ENCODE measurements at places on chromosomes 6 and 20. TPM values are rescaled to one million over a fixed set of nuclear protein-coding genes. Genes with fewer than 3 reads are reported as not detected.

DNA sequence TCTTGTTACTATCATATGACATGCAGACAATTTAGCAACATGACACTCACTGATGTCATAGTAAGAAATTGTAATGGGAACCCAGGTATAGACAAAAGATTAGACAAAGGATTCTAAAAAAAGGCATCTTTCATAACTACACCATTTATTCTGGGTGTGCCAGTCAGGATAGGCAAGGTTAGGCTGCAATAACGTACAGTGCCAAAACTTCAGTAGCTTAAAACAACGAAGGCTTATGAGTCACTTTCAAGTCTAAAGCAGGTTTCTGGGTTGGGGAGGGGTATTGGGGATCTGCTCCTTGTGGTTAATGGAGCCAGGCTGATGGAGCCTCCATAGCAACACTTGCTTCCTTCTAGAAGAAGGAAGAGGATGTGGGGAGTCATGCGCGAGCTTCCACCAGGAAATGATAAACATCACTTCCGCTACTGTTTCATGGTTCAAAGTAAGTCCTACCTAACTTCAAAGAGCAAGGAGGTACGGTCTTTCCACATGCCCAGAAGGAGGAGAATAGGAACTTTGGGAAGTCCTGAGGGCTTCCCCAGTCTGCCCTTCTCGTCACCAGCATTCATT is 2.0 kb upstream of the GTSF1L start:
- no peak for DNase-seq

DNA sequence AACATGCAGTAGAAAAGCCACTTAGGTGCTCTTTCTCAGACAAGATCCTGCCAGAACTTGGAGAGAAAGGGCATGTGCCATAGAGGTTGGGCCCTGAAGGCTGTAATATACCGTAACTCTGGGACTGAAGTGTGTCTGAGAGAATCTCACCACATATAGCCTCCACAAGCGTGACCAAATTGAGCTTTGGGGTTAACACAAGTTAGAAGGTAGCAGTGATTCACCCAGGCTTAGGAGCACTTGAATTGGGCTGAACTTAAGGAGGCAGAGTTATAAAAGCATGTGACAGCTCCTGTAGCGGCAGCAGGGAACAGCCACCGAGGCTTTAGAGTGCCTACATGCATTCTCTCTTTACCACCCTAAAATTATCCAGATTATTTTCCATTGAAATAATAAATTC is 361.6 kb downstream of the PHF3 start:
- no peak for DNase-seq

Gene CLPSL1
- total RNA-seq = not detected

Gene SS18L1
- total RNA-seq = 8.6 TPM

GRCh38 chr6:152566103-152566875 is 70.9 kb downstream of the SYNE1 start:
- no peak for DNase-seq

- no peak for DNase-seq
Measured at GRCh38 chr6:125529061-125529460, 220.4 kb upstream of the HEY2 start.

Gene RNF182
- total RNA-seq = 0.39 TPM

DNA sequence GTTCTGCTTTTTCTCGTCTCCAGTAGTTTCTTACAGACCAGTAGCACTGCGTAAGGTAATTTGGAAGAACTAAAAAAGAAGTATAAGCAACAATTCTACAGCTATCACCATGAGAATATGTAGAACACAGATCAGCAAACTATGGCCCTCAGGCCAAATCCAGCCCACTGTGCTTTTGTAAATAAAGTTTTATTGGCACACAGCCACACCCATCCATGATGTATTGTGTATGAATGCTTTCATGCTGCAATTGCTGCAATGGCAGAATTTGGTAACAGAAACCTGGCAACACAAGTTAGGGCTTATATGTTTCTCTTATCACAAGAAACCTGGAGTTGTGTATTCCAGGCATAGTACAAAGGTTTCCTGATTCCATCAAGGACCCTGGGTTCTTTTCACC is 386.8 kb upstream of the TSHZ2 start:
- no peak for DNase-seq

Gene GSTA4
- total RNA-seq = 13.5 TPM

Gene PNLDC1
- not detected for total RNA-seq

Gene MRPL2
- 94.7 TPM for total RNA-seq

GRCh38 chr20:42155586-42155985 is 537.4 kb upstream of the CHD6 start:
- DNase-seq = no peak

Gene RALY
- total RNA-seq = 112 TPM

- DNase-seq = no peak
Measured at GRCh38 chr20:19370076-19371075, 157.9 kb downstream of the SLC24A3 start.

GRCh38 chr6:134026597-134026996 is 25.8 kb downstream of the SLC2A12 start:
- no peak for DNase-seq

DNA sequence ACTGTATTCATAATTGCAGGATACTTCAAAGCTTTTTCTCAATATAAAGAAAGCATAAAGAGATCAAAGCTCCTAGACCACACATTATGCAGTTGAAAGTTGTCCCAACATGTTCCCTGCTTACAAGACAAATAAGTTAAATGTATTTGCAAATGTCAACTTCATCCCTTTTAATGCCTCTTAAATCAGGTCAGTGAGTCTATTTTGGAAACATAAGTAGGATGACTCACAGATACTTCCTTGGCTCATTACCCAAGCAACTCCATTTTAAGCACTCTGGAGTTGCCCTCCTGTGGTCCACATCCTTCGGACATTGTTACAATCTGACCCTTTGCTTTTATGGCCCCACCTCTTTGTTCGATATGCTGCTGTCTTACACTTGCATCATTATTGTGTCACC is 162.0 kb downstream of the FAXC start:
- no peak for DNase-seq

DNA sequence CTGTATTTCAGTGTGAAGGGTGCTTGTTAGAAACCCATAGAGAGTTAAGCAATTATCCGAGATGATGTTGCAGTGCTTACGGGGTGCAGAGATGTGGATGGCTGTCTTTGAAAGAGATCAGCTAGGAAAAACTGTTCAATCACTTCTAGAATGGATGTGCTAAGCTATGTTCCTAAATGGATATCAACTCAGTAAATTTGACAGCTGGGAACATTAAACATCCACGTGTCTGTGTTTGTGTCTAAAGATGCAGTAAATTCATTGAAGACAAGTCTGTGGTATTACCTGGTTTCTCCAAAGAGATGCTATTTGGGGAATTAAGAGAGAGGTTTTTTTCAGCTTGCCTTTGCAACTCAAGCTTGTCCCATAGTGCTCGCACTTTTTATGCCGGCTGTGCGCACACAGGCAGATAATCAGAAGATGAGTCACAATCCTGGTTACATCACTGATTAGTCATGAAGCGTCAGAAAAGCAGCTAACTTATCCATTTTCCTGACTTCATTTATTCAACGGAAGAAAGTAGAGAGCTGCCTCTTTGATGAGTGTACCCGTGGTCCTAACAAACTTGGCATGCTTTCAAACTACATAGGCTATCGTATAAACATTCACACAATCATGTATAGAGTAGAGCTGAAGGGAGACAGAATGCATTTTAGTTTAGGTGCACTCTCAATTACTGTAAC is 691.7 kb upstream of the SLC35B3 start:
- no peak for DNase-seq

DNA sequence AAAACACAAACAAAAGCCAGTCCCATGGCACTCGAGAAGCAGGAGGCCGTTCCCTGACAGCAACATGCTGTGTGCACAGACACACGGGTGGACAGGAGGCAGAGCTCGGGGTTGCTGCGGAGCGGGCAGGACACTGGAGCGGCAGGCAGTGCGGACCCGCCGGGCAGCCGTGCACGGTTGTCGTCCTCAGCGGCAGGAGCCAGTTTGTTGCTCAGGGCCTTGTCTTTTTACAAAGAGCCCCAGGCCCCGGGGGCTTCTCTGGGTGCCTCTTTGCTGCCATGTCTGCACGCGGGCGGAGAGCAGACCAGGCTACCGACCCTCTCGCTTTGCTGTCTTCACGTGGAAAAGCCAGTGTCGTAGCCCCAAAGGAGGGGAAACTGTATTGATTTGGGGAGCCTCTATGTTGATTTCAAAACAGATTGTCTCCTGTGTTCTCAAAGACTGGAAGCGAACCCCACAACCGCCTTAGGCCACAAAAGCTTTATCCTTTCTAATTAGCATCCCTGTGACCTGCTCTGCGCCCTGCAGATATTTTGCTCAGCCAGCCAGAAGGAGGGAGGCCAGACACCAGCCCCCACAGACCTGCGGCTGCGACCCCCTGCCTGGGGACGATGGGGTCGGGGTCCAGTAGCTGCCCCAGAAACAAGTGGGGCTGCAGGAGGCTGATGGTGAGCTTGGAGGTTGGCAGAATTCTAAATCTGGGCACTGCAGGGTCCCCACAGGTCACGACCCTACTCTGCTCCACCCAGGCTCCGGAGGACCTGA is 50.2 kb downstream of the ERMARD start:
- DNase-seq = no peak

DNA sequence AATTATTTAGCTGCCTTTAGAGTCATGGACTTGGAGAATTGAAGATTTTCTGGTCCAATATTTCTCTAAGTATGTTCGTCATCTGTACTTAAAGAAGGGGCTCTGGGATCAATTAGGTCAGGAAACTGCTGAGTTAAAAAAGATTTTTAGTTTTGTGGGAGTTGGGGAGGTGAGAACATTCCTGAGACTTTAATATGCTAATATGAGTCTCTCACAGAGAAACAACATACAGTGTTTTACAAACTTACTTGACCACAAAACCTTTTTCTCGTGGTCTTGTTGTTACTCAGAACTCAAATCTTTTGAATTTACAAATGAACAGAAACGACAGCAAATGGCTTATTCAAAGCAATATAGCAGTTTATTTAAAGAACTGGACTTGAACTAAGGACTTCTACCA is 67.9 kb downstream of the LIN28B start:
- DNase-seq = no peak

DNA sequence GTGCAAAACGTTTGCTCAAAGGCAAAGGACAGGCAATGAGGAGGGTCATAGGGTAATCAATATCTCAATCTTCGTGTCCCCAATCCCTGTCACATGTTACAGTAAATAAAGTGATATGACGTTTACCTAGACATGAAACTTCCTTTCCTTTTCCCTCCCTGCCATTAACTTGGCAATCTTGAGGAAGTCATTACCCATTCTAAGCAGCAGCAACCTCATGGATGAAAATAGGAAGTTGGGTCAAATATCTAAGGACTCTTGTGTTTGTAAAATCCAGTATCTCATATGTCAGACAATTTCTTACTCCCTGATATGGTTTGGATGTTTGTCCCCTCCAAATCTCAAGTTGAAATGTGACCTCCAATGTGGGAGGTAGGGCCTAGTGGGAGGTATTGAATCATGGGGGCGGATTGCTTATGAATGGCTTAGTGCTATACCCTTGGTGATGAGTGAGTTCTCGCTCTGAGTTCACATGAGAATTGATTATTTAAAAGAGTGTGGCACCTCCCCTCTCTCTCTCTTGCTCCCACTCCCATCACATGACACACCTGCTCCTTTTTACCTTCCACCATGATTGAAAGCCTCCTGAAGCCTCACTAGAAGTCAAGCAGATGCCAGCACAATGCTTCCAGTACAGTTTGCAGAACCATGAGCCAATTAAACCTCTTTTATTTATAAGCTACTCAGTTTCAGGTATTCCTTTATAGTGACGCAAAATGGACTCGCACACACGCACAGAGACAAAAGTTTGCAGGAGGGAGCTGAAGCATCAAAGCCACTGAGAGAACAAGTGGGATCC is 545.9 kb upstream of the JARID2 start:
- DNase-seq = no peak

- no peak for DNase-seq
Measured at GRCh38 chr20:51938559-51939258, 136.4 kb upstream of the SALL4 start.

Gene RSPO4
- total RNA-seq = not detected

DNA sequence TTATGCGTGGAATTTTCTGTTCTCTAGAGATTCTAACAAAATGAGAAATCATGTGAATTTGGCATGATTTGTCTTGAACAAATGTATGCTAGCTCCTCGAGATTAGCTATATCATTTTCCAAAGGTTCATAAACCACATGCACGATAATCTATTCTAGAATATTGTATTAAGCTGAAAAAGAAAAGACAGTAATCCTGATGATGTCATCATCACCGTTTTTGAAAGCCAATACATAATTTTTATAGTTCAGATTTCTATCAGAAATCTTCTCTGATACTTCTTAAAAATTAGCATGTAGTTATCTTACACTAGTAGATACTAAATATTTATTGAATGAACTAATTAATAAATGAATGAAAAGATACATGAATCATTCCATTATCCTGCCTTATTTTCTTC is 111.2 kb downstream of the HAO1 start:
- no peak for DNase-seq

Gene TRIM10
- total RNA-seq = not detected

Gene CSNK2A1
- total RNA-seq = 127 TPM

DNA sequence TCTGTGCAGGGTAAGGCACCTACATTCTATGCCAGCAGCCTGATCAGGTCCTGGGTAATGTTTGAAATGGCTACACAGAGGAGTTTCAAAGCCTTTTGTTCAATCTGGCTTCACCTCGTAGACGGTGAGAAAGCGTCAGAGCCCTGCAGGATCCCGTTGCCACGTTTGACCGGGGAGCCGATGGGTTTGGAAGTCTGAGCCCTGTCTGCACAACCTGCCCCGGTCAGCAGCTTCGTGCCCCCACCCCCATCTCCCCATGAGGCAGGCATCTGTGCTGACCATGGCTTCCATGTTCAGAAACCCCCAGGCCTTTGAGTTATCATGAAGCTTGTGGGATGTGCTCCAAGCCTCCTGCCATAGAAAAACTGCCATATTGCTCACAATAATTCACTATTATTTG is 63.9 kb downstream of the PTPN1 start:
- DNase-seq = no peak

Data from heart left ventricle (tissue), 16 donors.